MCF 10A (cell line): ENCODE measurements at places on chromosomes 4 and X. TPM values are rescaled to one million over a fixed set of nuclear protein-coding genes. Genes with fewer than 3 reads are reported as not detected.

DNA sequence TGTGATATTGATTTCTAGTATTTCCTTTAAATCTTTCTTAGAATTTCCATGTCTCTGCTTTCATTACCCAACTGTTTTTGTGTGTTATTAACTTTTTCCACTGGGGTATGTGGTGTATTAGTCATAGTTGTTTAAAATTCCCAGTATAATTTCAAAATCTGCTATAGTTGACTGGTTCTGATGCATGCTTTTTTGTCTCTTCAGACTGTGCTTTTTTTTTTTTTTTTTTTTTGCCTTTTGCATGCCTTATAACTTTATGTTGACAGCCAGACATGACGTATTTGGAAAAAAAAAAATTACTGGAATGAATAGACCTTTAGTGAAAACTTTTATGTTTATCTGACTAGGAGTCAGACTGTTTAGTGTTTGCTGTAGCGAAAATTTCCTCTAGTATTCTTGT is 580.4 kb downstream of the ANKRD50 start:
- no peak for DNase-seq

DNA sequence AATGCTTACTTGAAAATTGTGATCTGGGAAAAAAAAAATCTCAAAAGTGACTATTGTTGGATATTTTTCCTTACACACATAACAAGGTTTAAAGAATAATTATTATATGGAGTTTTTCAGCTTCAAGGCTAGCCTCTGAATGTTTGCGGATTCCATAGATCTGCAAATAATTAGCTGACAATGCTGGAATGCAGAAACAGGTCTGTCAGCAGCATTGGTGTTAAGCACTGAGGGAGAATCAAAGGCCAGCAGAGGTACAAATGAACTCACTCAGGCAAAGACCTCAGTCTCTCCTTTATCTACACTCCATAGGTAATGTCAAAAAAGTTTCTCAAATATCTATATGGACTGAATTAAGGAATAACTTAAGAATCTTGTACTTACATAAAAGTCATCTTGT is 35.1 kb downstream of the SMIM31 start:
- no peak for DNase-seq

GRCh38 chrX:152917656-152918579 is 20.1 kb downstream of the ZNF185 start:
- DNase-seq = no peak

DNA sequence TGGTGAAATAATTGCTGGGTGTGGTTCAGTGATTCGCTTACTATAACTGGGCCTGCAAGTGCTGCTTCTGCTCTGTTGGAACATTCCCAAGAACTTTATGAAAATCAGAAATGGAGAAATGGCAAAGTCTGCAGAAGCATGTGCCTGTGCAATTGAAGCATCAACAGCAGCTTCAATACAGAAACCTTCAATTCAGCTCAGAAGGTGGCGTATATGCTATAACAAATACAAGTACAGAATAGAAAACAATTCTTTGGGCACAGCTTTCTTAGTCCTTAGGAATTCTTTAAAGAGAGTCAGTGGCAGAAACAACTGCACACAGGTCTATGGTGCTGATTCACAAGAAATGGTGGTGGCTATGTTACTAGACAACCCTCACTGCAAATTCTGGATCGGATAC is 18.0 kb upstream of the PDHA2 start:
- no peak for DNase-seq

- DNase-seq = no peak
Measured at GRCh38 chr4:8723222-8723980, 130.8 kb downstream of the CPZ start.

- DNase-seq = peak; percentile 66
Measured at GRCh38 chrX:153766098-153766817, 2.2 kb downstream of the PLXNB3 start.

GRCh38 chr4:7924163-7924562 is 15.5 kb downstream of the AFAP1 start:
- DNase-seq = no peak

GRCh38 chr4:124386163-124386562 is 326.4 kb downstream of the ANKRD50 start:
- no peak for DNase-seq

DNA sequence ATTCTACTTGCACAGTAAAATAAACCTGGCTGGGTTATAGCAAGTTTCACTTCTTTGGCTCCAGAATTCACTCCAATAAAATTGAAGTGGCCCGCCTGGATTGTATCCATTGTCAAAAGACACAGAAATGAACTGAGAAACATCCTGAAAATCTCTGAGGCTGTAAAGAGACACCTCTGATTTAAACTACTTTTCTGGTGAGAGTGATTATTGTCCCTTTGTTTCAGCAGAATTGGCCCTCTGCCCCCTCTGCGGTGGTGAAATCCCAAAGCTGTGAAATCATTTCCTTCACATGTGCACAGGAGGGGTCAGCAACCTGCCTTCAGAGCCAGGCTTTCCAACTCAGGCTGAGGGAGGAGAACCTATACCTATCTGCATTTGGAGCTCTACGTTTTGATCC is 23.0 kb downstream of the GAB3 start:
- peak; percentile 90 for DNase-seq

DNA sequence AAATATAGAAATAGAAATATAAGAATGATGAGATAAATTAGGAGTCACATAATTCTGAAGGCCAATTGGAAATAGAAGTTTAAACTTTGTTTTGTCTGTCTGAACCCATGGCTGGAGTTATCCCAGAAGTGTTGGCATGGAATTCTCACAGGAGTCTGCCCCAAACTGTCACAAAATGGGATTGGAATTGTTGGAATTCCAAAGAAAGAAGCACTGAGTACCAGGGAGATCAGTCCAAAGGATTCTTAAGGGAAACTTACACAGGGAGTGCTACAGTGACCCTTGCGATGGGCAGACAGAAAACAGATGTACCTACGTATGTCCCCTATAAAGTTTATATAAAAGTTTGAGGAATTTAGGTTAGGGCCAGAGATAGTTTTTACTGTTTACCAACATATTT is 1607.7 kb downstream of the ARAP2 start:
- no peak for DNase-seq

DNA sequence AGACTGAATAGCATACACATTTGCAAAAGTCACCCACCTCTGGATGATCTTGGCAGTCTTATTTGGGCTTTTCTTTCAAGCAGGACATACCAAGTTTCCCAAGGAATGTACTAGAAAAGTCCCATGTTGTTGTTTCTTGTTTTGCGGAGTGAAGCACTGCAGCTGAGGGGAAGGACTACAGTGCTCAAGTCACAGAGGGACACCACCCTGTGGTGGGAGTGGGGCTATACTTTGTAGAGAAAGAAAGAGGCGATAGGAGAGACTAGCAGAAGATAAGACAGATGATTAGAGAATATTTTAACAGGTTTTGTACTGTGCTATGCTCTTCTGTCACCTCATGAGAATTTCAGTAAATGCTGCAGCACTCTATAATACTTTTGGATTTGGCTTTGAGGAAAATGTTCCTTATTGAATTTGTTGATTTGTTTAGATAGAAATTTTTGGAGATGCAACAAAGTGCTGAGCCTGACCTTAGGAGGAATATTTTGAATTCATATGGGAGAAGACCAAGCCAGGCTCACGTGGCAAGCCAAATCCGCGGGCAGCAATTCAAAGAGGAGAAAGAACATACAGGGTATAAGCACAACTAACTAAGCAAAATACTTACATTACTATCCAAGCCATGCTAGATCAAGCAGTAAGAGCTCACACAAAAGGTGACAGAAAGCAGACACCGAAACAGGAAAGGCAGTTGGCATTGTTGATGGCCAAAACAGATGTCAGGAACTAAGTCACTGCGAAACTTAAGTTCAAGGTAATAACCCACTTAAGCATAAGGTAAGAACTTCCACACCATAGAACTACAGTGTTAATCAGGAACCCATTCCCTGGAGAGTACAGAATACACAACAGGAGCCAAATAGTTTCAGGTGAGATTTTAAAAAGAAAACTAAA is 280.3 kb upstream of the INTU start:
- no peak for DNase-seq

GRCh38 chr4:78362310-78362709 is 189.3 kb upstream of the ANXA3 start:
- DNase-seq = no peak

DNA sequence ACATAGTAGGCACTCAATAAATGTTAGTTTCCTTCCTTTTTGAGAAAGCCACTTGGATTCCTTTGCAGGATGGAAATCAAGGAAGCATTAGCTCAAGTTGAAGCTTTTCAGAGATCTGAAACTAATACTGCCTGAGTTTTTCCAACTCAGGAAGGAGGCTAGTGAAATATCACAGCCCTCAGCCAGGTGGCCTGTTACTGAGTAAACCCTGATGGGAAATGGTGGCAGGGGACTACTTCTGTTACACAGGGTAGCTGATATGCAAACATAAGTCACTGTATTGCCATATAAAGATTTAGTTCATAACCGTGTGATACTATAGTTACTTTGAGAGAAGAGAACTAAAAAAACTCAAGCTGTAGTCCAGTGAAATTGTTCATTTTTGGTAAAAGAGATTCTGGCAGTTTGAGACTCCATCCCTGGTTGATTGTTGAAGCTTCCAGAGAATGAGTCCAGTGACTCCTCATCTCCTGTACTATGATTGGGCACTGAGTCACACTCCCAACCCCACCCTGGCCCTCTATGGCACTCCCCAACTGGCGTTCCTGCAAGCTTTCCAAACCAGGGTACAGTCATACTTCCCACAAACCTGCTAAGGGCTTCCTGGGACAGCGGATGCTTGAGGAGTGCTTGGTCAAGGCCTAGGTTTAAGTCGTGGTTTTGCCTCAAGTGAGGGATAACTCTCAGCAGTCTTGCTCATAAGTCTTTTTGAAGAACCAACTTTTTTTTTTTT is 81.8 kb downstream of the MID1IP1 start:
- DNase-seq = peak; percentile 83

DNA sequence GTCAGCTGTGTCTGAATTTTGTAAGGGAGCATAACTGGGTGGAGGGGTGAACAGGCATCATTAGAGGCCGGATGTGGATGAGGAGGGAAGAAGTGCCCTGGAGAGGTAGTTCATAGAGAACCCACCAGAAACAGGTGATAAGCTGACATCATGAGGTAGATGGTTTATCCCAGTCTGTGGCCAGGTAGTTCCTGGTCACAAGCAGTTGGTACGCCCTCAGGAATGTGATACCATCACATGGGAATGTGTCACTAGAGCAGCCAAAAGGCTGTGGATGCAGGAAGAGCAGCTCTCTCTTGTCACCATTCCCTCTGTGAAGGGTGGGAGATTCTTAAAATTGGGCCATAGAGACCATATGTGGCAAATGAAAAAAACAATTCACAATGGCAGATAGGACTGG is 21.9 kb downstream of the MSN start:
- no peak for DNase-seq

DNA sequence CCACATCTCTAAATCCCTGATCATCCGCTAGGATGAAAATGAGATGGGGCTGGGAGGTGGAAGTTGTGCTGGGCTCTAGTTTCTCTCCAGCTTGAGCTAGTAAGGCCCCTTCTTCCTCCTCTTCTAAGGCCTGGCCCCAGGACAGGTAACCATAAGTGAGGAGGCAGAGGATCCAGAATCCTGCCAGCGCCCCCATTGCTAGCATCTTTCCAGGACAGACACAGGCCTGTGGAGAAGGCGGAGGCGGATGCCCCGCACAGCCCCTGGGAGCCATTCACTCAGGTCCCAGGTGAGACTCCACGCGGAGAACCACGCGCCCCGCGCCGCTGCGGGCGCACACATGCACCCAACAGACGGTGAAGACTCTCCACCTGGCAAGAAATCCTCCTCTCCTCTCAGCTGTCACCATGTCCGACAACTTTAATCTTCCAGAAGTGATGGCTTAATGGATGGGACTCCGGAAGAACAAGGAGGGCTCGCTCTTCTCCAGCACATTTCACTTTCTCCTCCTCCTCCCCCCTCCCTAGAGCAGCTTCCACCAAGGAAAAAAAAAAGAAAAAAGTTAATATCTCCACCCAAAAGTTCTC is 793 bp downstream of the ARSJ start:
- peak; percentile 45 for DNase-seq

DNA sequence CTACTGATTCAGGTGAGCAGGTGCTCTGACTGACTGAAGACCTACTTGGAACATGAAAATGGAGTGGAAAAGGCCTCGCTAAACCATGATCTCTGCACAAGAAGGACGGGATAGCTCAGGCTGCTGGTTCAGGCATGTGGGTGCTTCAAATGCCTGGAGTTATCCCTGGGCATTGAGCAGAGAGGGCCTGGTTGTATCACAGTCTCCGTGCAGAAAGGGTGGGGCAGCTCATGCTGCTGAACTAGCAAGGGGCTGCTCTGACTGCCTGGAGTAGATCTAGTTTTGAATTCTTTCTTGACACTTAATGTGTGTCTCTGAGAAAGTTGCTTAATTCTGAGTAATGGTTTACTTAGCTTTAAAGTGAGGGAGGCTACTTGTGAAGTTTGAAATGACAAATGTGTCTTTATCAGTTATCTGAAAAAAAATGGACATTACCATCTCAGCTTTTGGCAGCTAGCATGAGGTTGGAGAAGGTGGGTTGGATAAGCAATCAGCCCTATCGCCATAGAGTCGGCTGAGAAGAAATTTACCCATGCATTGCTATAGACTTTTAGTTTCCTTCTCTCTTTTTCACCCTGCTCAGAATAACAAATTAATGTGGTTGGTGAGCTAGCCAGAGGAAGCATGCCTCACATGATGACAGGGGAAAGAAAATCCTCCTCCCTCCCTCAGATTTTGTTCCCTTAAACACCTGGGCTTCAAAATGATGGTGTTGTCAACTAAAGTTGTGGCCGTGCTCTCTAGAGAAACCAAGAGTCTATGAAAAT is 832.4 kb downstream of the STIM2 start:
- no peak for DNase-seq

DNA sequence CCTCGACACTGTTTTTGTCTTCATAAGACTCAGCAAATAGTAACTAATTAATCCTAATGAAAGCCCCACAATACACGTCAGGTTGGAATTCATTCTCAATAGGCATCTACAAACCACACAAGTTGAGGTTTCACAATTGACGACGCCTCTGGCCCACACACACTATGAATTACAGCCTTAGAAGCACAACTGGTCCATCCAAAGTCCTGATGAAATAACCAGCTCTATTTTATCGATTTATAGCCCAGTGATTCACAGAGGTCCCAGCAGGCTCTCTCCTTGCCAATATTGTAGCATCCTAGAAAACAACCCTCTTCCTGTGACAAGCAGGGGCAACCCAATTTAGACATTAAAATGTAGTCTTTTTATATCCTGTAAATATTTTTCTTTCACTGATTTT is 112.1 kb downstream of the NR3C2 start:
- no peak for DNase-seq

GRCh38 chr4:13541176-13541604 is 3.1 kb downstream of the NKX3-2 start:
- DNase-seq = no peak

Gene BMP3
- total RNA-seq = not detected in 2 replicates

Gene CLCN4
- total RNA-seq = 7.3 and 9.3 TPM in 2 replicates

Gene SSX1
- total RNA-seq = not detected in 2 replicates

Gene SCML1
- total RNA-seq = 13.9 and 14.1 TPM in 2 replicates

Gene TIGD4
- total RNA-seq = 0.12 and 0.32 TPM in 2 replicates

Gene SCFD2
- 16.8 and 19.2 TPM in 2 replicates for total RNA-seq

Gene MAGEA1
- total RNA-seq = not detected in 2 replicates

Gene GPRASP1
- total RNA-seq = 1.2 and 2.0 TPM in 2 replicates

Gene PPP2R3B
- 13.7 and 14.0 TPM in 2 replicates for total RNA-seq

Gene TCEAL5
- not detected in 2 replicates for total RNA-seq

Gene CXCL5
- 0.51 and 0.54 TPM in 2 replicates for total RNA-seq
